AML-193 (cell line): ENCODE measurements at places on chromosomes 13 and 19.

DNA sequence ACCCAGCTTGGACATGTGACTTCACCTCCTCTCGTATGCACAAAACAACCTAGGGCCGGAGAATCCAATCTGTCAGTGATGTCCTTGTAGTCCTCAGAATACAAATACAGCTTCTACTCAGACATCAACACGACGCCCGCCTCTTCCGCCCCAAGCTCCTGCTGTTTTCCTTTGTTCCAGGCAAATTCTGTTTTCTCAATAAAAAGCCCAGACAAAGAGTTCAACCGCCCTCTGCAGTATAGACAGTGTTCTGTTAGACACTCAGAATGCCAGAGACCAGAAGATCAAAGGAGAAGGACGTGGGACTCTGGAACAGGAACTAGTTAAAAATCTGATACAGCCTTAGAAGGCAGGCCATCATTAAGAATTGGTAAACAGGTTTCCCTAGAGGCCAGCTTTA, 42.0 kb upstream of the GGACT start:
- no peak for DNase-seq

GRCh38 chr13:111336666-111337065, 16.2 kb downstream of the TEX29 start:
- no peak for DNase-seq

DNA sequence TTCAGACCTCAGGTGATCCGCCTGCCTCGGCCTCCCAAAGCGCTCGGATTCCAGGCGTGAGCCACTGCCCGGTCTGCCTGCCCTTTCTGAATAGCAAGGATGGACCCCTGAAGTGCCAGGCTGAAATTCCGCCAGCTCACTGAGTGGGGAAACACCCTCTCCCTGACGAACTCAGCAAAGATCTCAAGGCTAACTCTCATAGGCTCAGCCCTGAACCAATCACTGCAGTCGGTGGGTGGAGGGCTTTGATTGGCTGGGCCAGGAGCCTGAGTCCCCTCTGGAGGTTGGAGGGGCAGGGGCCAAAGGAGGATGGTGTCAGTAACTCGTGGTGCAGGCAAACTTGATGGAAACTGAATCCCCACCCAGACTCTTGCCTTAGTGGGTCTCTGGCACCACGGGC, 11.2 kb upstream of the COMP start:
- no peak for DNase-seq

GRCh38 chr13:100549316-100549715, 39.3 kb downstream of the GGACT start:
- DNase-seq: no peak

- DNase-seq: no peak
Observed at GRCh38 chr19:33086955-33087354, 6.0 kb downstream of the GPATCH1 start.

DNA sequence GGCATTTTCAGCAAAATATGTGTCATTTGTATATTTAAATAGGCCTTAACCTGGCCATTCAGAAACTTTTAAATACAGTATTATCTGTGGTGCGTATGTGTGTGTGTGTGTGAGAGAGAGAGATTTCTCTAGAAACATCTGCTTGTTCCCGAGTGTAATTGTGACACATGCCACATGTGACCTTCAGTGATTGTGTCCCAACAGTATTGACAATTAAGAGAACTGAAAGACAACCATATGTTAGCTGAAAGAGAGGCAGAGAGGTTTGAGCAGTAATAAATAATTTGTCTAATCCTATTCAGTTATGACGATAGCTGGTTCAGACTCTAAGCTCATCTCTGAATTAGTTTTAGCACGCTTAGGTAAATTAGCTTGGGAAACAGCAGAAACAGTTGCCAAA, 1503.1 kb downstream of the PCDH9 start:
- no peak for DNase-seq

- no peak for DNase-seq
Observed at GRCh38 chr13:39561971-39562370, 41.0 kb downstream of the LHFPL6 start.

- DNase-seq: no peak
Observed at GRCh38 chr13:48185018-48185417, 48.0 kb upstream of the ITM2B start.

DNA sequence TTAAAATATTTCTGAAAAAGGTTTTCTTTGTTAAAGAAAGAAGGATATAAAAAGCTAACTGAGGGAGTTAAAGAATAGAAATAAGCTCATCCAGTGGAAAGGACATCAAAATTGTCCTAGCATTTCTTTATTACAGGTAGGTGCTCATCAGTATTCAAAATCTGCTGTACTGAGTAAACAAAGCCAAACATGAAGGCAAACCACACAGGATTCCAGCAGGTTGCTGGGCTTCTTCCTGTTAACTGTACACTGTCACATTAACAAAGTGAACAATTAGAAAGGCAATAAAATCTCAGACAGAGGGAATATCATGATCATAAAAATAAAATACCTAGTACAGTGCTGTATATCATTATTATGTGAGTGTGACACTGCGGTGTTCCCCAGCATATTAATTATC, 1541.0 kb downstream of the SLITRK5 start:
- no peak for DNase-seq

DNA sequence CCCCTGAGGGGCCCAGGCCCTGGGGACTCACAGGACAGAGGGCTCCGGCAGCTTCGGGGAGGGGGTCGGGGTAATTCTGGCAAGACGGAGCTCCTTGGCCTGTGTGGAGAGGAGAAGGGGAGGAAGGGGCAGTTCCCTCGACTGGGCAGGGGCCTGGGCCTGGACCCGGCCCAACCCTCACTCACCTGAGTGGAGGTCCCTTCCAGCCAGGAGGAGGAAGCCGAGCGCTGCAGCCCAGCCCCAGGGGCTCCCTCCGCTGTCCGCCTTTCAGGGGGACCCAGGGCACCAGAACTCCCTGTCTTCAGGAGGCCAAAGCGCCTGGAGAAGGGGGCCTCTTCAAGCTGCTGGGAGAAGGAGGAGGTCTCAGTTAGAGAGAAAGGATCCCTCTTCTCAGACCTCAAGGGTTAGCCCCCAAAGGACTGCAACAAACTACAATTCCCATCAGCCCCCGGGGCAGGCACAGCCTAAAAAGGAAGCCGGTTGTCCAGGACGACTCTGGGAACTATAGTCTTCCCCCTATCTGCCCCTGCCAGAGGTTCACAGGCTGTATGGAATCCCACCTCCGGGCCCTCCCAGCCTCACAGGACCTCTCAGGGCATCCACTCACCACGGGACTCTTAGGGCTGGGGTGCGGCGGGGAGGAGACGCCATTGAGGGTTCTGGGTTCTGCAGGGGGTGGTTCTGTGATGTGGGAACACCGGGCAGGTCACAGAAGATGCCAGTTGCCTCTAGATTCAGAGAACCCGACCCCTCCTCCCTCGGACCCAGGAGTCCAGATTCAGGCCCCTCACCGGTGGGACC, 19.8 kb downstream of the EPS8L1 start:
- DNase-seq: no peak
